ENCODE measurements at places on chromosomes 16 and 17. TPM values are rescaled to one million over a fixed set of nuclear protein-coding genes. Genes with fewer than 3 reads are reported as not detected.

Gene AATK
- total RNA-seq, result 0.89 TPM

Gene ALDH3A1
- 59.5 TPM for total RNA-seq

GRCh38 chr16:69544088-69544487 lies 21.7 kb upstream of the NFAT5 start:
- no peak overlapping the region for H3K27ac ChIP-seq
- no peak for DNase-seq
- no peaks in the 10 kb centered on the region for H3K27me3 ChIP-seq
- H3K4me3 ChIP-seq, result no peak overlapping the region

DNA sequence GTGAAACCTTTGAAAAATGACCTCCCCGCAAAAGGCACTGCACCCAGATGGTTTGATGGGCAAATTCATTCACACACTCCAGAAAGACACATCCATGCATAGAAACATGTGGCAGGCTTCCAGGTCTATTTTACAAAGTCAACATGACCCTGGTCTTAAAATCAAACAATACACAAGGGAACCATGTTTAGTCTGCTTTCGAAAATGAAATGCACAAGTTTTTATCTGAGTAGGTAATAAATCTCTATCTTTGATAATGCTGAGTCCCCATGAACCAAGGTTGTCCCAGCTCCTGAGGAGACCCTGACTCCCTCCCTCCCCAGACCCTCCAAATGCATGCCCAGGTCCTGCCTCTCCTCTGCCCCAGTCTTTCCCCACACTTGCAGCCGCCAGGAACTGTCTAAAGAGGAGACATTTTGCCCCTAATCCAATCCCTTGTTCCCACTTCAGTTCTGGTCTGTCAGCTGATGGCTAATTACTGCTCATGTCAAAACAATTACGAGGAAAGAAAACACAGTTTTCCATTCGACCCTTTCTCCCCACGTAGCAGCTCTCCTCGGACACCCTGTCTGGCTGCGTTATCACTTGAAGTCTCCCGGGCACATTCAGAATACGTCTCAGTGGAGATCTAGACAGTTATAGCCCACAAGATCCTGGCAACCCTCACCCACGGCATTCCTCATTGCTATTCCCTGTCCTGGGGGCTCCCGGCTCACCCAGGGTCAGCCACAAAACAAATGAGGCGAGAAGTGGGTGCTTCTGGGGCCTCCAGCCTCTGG lies 68.8 kb upstream of the RCVRN start:
- DNase-seq, result no peak
- no peaks in the 10 kb centered on the region for H3K27me3 ChIP-seq
- peak overlapping the region; percentile 63 for H3K27ac ChIP-seq
- no peaks in the 10 kb centered on the region for H3K36me3 ChIP-seq

GRCh38 chr16:2429771-2430663 lies 770 bp downstream of the CCNF start:
- peaks cover 26% of the 10 kb centered on the region for H3K4me1 ChIP-seq
- H3K4me3 ChIP-seq, result peak overlapping the region; percentile 97
- peak overlapping the region; percentile 49 for H3K27ac ChIP-seq
